ENCODE measurements at places on chromosomes 12 and 14.

- no peak for DNase-seq
Observed at GRCh38 chr14:52003324-52003723, 14.0 kb downstream of the RTRAF start.

GRCh38 chr12:132018193-132018916, 68.6 kb downstream of the EP400 start:
- DNase-seq, result peak; percentile 11

- DNase-seq, result peak; percentile 68
Observed at GRCh38 chr12:104750061-104750460, 208.0 kb downstream of the SLC41A2 start.

- DNase-seq, result no peak
Observed at GRCh38 chr12:72330784-72331183, 58.6 kb downstream of the TRHDE start.

GRCh38 chr12:107079172-107080011, 14.0 kb downstream of the CRY1 start:
- DNase-seq, result peak; percentile 55

- DNase-seq, result no peak
Observed at GRCh38 chr12:100031836-100032235, 47.1 kb upstream of the ANKS1B start.

DNA sequence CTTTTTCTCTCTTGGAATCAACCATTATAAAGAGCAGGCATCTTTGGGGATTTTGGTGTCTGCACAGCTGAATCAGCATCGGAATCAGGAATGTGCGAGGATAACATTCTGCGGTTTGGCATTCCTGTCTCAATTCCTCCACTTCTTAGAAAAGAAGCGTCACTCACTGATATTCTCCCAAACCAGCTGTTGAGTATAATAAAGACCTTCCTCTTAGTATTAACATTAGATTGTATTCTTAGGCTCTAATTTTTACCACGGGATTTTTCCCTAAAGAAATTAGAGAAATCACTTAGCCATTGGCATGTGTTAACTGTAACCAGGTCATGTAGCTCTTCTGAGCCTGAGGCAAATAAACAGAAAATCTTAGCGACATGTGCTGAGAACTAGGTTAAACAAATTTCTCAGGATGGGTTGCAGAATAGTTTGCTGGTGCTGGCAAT, 128.7 kb downstream of the TMX1 start:
- no peak for DNase-seq

DNA sequence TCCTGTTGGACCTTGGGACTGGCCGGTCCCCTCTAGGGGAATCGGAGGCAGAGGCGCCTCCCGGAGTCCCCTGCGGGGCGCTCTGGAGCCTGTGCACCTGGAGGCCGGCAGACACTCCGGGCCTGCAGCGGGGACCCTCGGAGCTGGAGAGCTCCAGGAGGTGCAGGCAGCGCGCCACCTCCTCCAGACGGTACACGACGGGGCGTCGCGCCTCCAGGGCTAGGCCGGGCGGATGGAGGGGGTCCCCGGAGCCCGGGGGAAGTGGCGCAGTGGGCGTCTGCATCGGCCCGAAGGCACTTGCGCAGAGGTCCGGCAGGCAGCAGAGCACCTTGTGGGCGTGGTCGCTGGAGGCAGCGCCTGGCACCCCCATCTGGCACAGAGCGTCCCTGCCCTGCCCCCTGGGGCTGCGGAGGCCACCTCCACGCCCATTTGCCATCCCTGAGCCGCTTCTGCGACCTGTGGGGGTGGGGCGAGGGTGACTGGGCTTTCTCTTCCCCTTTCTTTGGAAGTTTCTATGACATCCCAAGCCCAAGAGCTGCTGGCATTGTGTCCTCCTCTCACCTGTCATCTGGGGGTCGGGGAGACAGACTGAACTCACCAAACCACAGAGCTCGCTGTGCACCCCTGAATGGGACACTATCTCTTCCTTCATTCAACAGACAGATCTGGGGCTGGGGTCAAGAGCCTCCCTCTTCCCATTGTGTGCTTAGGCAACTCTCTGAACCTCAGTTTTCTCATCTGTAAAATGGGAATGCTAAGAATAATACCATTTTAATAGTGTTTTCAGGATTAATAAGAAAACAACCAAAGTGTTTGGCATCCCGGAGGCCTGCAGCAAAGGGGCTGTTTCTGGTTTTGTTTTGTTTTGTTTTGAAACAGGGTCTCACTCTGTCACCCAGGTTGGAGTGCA, 37.5 kb upstream of the CORO1C start:
- DNase-seq, result peak; percentile 75

- DNase-seq, result no peak
Observed at GRCh38 chr12:25207411-25207810, 12.4 kb downstream of the ETFRF1 start.

DNA sequence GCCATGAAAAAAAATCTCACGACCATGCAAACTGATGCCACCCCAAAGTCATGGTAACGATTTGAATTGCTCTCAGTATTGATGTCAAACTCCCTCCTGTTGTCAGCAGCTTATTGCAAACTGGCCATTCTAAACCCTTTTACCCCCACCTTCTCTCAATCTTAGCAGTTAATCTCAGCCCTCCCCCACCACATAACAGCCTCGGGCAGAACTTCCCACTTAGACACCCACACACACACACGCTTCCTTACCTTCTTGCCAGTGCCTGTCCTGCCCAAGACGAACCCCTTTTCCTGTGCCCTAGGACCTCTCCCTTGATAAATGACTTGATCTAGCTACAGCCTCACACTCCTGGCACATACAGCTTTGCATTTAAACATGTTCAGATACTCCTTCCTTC, 56.6 kb downstream of the GPATCH2L start:
- DNase-seq, result no peak

GRCh38 chr12:63149909-63150712, 890 bp downstream of the AVPR1A start:
- peak; percentile 26 for DNase-seq

GRCh38 chr14:79938185-79938584, 273.1 kb downstream of the DIO2 start:
- DNase-seq, result no peak

DNA sequence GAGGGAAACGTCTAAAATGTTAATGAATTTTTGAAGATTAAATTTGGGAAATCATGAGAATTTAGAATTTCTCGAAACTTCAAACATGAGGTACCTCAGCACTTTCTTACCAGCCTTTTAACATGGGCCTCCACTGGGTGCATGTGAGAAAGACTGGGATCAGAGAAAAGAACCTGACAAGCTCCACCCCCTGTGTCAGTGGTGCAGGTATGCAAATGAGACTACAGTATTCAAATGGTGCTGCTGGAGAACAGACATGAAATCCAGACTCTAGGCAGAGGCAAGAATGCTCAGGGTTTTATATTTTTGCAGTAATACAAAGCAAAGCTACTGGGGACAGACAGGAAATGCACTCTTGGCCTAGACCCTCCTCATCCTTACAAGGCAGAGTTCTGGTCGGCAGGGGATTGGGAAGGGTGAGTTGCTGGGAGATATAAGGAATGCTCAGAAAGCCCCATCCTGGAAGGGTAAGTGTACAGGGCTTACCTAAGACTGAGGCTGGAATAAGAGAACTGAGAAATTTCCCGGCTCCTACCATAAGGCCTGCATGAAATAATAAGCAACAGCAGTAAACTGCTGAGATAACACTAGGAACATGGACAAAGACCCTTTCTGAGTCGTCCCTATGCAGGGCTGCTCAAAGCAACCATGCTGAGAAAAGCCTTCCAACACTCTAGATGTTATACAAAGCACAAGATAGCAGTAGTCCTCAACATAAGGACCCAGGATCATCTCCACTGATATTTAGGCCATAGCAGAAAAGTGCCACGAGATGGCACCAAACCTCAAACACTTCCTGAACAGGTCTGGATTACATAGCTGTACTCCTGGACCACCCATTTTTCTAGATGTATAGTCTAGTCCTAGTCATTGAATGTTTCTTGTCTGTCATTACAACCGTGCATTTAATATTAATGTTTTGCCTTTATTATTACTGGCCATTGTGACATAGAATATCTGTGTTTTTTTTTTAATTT, 260.8 kb downstream of the RASSF9 start:
- peak; percentile 87 for DNase-seq

GRCh38 chr14:32259368-32260013, 56.4 kb upstream of the RNU6-8 start:
- peak; percentile 74 for DNase-seq

- peak; percentile 42 for DNase-seq
Observed at GRCh38 chr14:103713304-103714062, 1.8 kb downstream of the XRCC3 start.

GRCh38 chr12:79420146-79420618, 270.6 kb downstream of the PAWR start:
- peak; percentile 43 for DNase-seq

GRCh38 chr12:6632026-6632983, 3.5 kb downstream of the LPAR5 start:
- peak; percentile 75 for DNase-seq

DNA sequence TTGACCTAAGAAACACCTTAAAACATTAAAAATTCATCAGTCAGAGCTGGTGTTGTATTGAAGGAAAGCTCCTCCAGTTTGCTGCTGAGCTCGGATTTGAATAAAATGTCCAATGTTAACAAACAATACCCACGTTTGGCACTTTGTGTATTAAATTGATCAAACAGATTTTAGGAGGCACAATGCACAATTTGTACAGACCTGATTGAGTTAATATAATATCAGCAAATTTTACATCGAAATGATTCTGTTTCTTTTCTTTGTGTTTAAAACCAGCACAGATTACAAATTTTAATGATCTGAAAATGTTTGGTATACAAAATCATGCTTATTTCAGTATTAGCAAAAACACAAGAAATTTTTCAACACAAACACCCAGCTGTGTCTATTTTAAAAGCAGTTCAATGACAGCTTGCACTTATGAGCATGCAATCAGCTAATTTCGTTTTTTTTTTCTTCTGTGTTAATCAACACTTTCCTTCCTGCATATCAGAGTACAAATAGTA, 2.8 kb upstream of the FOXG1 start:
- DNase-seq, result no peak

DNA sequence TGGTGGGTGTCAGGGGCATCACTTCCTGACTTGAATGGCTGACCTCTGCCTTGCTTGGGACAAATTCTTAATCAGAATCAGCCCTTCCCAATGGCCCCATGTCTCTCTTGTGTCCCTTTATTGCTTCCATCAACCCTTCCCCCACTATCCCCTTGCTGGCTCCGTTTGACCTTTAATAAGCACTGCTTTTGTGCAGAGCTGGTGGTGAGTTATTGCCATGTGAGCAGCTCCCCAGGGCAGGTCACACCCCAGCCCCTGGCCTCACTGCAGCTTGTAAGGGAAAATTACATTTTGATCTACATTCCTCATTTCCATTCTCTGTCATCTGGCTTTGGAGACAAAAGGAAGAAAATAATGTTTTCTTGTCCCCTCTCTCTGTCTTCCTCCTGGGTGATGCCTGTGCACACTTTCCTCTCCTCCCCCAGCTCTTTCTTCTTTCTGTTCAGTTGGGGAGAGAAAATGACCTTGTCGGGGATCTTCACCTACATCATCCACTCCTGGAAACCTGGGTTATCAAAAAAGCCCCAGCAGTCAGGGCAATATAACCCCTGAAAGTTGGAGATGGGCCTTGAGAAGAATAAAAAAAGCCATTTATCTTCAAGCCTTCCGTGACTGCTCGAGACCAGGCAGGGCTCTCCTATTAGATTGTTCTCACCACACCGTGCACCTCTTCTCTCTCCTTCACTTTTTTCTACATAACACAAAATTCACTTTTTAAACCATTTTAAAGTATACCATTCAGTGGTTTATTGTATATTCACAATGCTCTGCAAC, 100.4 kb upstream of the SRRM4 start:
- DNase-seq, result no peak

GRCh38 chr12:111873113-111873512, 31.1 kb downstream of the MAPKAPK5 start:
- DNase-seq, result no peak

GRCh38 chr14:38226366-38226765, 18.7 kb downstream of the SSTR1 start:
- DNase-seq, result no peak

DNA sequence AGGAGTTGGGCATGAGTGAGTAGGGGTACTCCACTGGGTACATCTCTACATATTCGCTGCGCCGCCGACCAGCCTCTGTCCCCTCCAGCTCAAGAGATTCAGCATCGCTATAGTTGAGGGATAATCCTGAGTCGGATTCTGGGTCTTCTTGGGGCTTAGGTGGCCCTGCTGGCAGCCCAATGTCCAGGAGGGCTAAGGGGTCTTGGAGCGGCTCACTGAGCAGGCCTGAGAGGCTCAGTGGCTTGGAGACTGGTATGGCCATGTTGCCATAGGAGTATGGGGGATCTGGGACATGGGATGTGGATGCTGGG, 7.9 kb downstream of the NFE2 start:
- DNase-seq, result no peak

- DNase-seq, result no peak
Observed at GRCh38 chr12:3959799-3960560, 86.8 kb upstream of the PARP11 start.

- DNase-seq, result no peak
Observed at GRCh38 chr14:31411218-31411727, 9.1 kb downstream of the HEATR5A start.

DNA sequence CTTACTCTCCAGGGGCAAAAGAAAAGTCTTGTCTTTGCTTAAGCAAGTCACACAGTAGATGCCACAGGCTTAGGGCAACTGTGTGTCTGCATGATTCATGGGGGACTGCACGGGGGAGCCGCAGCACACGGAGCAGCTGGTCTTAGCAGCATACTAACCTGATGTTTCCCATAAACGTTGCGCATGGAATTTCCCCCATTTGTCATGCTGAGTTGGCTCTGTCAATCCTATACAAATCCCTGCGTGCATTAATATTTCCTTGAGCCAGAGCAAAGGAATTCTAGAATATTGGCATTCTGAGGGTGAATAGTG, 71.2 kb downstream of the SAMD4A start:
- no peak for DNase-seq

- no peak for DNase-seq
Observed at GRCh38 chr12:2355604-2356003, 302.8 kb downstream of the CACNA1C start.

GRCh38 chr12:117674313-117674712, 294.5 kb downstream of the KSR2 start:
- DNase-seq, result no peak

DNA sequence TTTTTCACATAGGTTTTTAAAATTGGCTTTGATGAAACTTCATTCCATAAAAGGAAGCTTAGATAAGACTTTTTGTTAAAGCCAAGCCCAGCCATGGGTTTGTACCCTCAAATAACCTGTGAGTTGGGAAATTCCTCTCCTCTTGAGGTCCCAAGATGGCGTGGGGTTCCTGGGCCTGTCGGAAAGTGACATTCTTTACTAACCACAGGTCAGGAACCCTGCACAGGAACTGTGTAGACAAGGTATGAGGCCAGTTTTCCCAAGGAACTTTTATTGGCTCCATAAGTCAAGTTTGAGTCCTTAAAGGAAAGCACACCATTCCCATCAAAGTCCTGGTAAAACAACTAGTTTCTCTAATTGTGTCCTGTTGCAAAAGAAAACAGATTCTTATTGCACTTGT, 65.0 kb upstream of the AMN start:
- DNase-seq, result no peak

GRCh38 chr14:50813544-50813863, 17.5 kb downstream of the NIN start:
- DNase-seq, result peak; percentile 73

DNA sequence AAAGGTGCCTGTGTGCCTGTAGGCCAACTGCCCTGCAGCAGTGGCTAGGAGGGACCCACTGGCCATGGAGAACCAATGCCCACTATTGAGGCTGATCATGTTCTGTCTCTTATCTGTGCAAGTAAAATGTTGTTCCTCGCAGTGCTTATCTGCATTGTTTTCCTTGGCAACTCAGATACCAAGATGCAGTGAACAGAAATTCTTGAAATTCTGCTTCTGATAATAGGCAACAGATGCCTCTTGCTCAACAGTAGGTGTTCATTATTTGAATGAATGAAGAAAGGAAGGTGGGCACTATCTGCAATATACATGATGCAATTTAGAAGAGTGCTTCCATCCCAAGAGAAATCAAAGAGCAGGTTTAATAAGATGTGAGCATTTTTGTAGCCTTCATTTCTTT, 232.2 kb downstream of the NUAK1 start:
- DNase-seq, result no peak

Data from hematopoietic multipotent progenitor cell treated with erythropoietin and hydrocortisone succinate and interleukin-3 and kit ligand, for 6 days (in vitro differentiated cells).